ENCODE measurements at places on chromosomes 1 and 21.
A peak's percentile ranks its signal among the peaks of the same experiment; 100 is the strongest.

DNA sequence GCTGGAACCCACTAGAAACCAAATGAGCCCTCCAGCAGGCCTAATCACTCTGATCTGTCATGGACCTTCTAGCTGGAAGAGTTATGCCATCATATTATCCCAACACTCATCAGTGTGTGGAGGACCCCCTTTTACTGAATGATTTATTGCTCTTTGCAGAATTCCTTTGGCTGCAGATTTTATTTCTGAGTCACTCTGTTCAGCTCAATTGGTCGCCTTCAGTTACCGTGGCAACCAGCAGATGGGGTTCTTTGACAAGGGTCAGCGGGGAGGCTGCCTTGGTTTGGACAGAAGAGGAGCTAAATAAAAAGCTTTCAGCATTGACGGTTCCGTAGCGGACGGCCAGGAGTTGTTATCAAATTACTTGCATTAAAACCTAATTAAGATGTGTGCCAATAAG, 220.1 kb downstream of the SDCCAG8 start:
- no peak for DNase-seq

DNA sequence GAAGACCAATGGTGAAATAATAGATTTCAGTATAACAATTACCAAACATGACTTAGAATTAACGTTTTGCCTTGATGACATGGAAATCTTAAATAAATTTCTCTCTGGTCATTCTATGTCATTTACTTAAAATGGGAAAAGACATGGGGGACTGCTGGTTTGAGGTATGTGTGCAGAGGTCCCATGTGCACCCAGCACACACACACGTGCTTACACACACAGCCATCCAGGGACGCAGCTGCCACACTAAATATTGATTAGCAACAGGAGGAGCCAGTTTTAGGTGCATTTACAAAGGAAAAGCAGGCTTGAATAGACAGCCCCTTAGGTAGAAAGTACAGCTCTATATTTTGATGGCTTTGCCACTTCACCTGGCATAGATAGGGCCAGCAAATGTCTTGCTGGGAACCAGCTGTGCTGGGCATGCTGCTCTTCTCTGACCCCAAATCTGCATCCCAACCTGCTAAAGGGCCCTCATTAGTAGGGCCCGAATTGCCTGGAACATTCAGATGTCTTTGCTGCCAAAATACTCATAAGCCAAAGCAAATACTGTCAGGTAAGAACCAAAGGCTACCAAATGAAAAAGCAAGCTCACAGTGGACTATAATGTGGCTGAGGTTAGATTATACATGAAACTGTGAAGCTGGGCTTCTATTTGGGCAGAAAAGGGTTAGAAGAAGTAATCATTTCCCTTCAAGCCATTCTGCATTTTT, 399.9 kb downstream of the HHAT start:
- DNase-seq: no peak

DNA sequence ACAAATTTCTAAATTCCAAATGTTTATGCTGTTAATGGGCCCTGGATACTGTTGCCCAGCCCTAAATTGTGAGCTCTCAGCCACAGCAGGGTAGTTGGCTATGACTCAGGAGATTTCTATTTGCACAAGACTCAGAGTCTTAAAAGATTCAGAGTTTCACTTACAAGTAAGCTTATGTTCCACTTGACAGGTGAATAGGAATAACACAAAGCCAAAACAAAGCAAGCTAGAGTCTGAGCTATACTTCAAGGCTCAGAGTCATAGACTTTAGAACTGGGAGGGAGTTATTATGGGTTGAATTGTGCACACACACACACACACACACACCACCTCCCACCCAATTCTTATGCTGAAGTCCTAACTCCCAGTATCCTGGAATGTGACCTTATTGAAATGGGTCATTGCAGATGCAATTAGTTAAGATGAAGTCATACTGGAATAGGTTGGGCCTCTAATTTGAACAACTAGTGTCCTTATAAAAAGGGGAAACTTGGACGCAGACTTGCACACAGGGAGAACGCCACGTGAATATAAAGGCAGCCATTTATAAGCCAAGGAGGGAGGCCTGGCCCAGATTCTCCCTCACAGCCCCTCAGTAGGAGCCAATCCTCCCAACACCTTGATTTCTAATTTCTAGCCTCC, 30.2 kb downstream of the PRDX6 start:
- no peak for DNase-seq

- DNase-seq: no peak
Observed at GRCh38 chr1:41890825-41891198, 27.9 kb downstream of the HIVEP3 start.

- no peak for DNase-seq
Observed at GRCh38 chr1:230173187-230173975, 106.3 kb downstream of the GALNT2 start.

GRCh38 chr1:85734931-85735330, 26.7 kb upstream of the ZNHIT6 start:
- peak; percentile 48 for DNase-seq

DNA sequence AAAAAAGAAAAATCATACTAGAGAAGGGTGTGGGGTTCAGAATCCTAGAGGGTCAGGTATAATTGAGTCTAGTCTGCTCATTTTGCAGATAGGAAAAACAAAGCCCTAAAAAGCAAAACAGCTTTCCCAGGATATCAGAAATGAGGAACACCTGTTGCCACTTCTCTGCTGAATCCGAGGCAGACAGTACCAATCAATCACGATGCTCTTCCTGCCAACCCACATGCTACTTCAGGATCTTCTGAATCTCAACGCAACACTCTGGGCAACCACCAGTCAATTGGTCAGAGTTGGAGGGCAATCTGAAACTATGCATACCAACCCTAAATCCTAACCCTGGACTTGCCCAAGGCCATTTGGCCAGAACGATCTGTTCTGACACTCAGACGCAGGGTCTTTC, 128.3 kb downstream of the EPHB2 start:
- DNase-seq: no peak

DNA sequence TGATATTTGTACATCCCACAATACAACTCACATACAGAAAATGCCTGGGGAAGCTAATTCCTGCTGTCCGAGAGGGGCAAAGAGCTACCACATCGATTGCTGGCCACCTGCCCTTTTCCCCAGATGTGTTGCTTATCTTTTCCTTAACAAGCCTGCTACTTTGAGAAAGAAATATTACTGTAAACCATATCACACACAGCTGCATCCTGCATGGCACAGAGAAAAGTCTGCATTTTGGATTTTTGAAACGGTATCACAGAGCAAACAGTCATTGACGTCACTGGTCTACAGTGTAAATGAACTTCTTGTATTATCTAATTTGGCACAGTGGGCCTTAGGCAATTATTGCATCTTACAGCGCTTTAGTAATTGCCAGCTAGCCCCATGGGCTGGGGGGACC, 164.7 kb downstream of the CLIC6 start:
- no peak for DNase-seq

GRCh38 chr1:109239409-109240068, 9.8 kb upstream of the CELSR2 start:
- DNase-seq: peak; percentile 42

- DNase-seq: no peak
Observed at GRCh38 chr1:205921570-205921909, 21.7 kb downstream of the SLC26A9 start.

- DNase-seq: no peak
Observed at GRCh38 chr1:225644666-225645065, 8.3 kb downstream of the ENAH start.

DNA sequence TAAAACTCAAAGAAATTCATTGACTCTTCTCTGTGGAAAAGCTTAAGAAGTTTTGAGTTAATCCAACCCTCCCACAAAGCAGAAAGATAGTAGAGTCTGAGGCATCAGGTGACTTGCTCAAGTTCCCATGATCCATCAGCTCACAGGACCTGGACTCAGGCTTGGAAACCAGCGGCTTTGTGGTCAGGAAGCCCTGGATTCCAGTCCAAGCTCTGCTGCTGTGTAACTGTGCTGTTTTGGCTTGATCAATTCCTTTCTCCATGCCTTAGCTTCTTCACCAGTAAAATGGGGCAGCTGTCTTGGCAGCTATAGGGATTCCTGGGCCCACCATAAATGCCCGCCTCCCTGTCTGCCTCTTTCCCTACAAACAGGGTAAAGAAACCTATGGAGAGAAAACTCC, 180.2 kb downstream of the HIVEP3 start:
- DNase-seq: no peak

DNA sequence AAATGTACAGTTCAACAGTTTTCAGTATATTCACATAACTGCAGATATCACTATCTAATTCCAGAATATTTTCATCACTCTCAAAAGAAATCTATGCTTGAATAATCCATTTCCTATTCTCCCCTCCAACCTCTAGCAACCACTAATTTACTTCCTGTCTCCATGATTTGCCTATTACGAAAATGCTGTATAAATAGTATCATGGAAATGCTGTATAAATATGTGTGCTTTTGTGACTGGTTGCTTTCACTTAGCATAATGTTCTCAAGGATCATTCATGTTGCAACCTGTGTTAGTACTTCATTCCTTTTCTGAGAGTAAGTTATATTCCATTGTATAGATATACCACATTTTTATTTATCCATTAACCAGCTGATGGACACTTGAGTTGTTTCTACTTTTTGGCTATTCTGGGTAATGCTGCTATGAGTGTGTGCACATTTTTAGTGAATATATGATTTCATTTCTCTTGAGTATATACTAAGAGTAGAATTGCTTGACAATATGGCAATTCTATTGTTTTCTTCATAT, 115.6 kb downstream of the TNFSF18 start:
- DNase-seq: no peak

Data from small intestine (tissue), 16 donors.